ENCODE measurements at places on chromosomes 13 and 19. TPM values are rescaled to one million over a fixed set of nuclear protein-coding genes. Genes with fewer than 3 reads are reported as not detected.

DNA sequence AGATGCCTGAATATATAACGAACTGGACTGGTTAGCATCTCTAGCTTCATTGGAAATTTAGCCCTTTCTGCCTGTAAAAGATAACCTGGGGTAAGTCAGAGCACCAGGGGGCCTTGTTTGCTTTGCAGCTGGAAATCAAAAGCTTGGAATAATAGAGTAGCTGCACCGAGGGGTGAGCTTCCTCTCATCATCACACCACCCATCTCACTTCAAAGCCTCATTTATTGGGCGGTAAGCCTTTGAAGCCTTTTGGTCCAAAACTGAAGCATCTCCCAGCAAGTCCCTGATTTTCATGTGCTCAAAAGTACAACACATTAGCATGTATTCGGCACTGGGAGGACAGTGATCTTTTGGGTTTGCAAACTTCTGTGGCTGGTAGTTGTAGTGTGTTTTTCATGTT, 405.1 kb downstream of the FOXO1 start:
- DNase-seq: no peak

GRCh38 chr13:39462428-39462827, 140.6 kb downstream of the LHFPL6 start:
- DNase-seq: no peak

DNA sequence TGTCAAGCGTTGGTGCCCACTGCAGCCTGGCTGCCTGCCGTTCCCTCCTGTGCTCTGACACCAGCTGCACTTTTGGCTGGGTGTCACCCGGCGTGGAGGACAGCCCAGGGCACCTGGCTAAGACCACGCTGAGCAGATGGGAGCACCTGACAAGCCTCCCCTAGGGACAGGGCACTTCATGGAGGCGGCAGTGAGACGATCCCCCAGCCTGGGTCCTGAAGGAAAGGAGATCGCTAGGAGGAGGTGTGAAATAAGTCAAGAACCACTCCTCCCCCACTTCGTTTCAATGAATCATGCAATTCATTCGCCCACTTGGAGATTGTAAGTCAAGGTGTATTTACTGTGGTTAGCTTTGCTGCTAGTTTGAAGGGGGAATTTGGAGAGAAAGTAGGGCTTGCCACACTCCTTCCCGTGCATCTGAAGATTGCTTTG, 38.8 kb downstream of the VSTM2B start:
- DNase-seq: no peak

DNA sequence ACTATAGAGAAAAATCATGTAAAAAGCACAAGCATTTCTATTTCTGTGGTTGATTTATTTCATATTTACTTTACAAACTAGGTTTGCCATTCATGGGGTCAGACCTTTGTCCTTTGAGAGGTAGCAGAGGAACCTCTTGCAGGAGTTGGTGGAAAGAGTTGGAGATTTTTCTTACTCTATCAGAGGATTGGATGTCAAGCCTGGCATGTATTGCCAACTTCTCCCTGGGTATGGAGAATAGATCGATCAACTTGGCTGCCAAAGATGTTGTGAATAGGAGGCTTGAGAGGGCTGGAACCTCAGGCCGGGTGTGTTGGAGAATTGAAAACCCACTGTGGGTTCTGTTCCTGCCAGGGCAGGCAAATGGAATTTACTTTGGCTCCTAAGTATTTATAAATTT, 81.2 kb downstream of the WDFY2 start:
- DNase-seq: no peak

DNA sequence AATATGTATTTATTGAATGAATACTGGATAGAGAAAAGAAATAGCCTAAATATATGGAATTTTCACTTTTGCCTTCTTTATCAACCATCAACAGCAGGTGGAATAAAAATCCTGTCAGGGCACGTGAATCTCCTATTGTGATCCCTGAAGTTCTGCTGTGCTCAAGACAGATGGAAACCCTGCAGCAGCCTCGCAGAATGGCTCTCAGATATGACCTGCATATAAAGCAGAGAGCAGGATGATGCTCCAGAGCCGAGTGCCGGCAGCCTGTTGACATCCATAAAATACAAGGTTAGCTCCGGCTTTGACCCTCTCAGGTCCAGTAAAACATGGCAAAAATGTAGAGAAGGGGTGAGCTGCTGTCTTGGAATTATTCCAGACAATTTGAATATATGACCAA, 659.3 kb downstream of the DIAPH3 start:
- DNase-seq: no peak

DNA sequence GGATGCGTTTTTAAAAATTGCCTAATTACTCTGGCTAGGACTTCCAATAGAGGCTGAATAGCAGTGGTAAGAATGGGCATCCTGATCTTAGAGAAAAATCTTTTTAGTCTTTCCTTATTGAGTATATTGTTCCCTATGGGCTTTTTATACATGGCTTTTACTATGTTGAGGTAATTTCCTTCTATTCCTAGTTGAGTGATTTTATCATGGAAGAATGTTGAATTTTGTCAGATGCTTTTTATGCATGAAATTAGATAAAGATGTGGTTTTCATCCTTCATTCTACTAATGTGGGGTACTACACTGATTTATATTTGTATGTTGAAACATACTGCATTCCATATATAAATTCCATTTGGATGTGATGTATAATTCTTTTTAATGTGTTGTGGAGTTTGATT, 2673.8 kb downstream of the PCDH9 start:
- no peak for DNase-seq

GRCh38 chr13:110696776-110697175, 9.1 kb downstream of the CARS2 start:
- DNase-seq: no peak

GRCh38 chr19:35039881-35040825, 1.4 kb upstream of the HPN start:
- DNase-seq: no peak

DNA sequence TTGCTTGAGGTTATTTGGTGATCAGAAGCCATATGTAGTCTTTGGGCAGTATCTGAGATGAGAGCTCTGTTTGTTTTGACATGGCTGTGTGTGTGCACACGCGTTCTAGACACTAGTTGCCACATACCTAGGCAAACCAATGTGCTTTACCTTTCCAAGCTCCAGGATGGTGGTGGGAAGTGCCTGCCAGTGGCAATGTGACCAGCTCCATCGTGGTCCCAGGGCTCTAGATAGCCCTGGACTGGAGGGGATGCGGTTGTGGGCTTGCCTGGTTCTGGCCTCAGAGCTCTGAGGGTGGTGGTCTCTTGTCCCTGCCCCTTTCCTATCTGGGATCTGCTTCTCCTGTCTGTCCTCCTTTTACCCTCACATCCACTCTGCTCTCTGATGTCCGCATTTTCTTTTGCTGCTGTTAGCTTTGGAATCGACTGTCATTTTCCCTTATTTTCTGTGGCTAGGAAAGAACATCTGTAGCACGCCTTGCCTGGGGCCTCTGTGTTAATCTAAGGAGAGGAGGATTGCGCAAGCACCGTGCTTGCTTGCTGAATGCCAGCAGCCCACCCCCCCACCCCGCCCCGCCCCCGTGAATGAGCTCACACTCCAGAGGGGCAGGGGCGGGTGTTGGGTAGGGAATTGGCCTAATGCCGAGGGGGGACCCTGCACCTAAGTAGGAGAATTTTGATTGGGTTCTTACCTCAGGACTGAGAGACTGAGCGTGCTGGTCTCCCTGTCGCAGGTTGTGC, 89.5 kb downstream of the ARHGEF7 start:
- DNase-seq: no peak

PTGIR gene
- total RNA-seq: 1.8 TPM

SYDE1 gene
- 39.4 TPM for total RNA-seq

C2CD4C gene
- 0.44 TPM for total RNA-seq

MISP3 gene
- 0.41 TPM for total RNA-seq

CGB3 gene
- total RNA-seq: not detected

CCDC8 gene
- 3.3 TPM for total RNA-seq
